ENCODE measurements at places on chromosomes 6 and 20.

DNA sequence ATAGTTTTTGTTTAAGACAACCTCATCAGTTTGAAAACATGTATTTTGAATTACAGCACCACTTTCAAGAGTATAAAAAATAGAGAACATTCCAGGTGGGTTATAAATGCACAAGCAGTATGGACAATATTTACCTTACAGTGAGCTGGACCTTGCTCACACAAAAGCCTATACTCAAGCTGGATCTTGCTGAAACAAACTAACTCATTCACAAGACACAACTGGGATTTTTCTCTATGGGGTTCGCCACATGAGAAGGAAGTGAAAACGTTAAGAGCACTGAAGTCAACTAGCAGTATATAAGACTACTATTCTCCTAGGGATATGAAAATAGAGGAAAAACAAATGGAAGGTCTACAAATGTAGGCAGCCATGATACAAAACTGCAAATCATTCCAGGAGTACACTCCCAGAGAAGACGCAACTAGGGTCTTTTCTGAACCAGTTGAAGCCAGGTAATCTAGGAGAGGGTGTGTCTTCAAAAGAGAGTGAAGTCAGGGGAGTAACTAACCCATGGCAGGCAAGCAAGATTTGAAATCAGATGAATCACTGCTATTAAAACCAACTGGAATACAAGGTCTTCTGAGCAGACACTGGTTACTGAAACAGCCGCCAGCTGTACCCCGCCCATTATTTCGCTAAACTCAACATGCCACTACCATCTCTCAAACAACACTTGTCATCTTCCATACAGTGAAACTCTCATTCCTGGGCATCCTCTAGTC is 26.5 kb downstream of the STAU1 start:
- DNase-seq, result no peak

DNA sequence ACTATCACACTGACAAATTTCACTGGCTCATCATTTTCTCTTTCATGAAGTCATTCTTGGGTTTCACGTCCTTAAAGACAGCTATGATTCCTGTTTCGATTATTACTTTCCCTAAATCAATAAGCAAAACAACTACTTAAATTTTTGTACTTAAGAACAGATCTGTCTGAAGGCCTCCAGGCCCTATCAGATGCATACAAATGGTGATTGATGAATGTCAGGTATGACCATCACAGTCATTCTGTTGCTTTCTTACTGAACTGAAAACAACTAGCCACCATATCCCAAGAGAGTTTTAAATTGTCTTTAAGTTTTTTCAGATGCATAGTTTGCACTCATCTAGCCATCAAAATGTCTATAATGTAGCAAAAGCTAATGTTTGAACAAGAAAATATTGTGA is 20.9 kb upstream of the HTR1E start:
- DNase-seq, result no peak

GRCh38 chr20:37803438-37804307 is 99.3 kb upstream of the VSTM2L start:
- DNase-seq, result no peak

GRCh38 chr6:140091895-140092294 is 717.4 kb upstream of the CITED2 start:
- DNase-seq, result no peak

DNA sequence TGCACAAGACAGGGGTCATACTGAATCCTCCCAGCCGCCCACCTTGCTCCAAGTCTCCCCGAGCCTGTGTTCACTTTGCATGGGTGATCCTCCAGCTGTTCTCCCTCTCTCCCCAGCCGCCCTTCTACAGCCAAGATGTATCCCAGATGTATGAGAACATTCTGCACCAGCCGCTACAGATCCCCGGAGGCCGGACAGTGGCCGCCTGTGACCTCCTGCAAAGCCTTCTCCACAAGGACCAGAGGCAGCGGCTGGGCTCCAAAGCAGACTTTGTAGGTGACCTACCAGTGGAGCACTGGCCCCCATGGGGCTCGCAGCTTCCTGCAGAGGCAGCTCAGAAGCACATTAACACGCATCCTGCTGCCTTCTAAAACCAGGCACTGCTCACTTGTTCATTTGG is 14.6 kb upstream of the IFT52 start:
- no peak for DNase-seq

DNA sequence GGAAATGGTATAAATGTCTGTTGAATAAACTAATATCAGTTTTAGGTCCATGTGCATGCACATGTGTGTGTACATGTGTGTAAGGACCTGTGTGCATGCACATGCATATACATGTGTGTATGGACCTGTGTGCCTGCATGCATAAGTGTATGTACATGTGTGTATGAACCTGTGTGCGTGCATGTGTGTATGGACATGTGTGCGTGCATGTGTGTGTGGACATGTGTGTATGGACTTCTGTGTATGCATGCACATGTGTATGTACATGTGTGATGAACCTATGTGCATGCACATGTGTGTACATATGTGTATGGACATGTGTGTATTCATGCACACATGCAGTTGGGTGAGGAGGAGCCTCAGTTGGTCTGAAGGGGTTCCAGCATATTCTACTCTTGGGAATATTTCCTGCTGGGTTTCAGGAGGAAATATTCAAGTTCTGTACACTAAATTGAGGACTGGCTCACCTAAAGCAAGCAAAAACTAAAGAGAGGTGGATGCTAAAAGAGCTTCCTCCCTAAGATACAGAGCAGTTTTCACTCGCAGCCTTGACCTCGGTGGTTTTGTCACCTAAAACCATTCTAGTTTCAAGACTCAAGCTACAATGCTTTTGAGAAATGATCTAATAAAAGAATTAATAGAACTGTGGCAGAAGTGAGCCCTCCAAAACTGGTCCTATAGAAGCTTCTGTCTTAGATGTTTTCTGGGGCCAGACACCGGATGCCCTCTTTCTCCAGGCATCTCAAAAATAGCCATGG is 742.8 kb downstream of the MAFB start:
- DNase-seq, result no peak

DNA sequence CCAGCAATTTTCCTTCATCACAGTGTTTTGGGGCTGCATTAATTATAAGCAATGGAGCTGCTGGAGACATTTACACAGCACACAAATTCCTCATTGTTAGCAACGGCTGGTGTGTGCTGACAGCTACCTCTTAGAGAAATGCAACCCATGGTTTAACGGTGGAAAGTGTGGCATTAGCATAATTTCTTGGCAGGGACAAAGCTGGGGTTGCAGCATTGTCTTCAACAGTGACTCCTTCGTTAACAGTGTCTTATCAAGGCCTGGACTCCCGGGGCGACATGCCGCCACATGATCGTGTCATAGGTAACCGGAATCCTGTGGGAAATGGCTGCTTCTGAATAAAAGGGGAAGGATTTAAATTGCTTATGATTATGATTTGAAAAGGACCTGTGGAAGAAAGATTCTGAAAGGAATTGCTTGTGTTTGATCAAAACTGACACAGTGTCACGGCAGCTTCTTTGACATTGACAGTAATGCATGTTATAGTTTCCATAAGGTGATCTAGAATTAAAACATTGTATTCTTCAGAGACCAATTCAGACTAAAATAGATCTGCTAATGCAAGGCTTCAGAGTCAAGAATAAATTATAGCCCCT is 128.0 kb downstream of the UST start:
- DNase-seq, result no peak

GRCh38 chr20:62791301-62792181 is 4.7 kb upstream of the MRGBP start:
- DNase-seq, result peak; percentile 87

GRCh38 chr6:131744432-131745287 is 33.8 kb upstream of the CTAGE9 start:
- DNase-seq, result no peak

DNA sequence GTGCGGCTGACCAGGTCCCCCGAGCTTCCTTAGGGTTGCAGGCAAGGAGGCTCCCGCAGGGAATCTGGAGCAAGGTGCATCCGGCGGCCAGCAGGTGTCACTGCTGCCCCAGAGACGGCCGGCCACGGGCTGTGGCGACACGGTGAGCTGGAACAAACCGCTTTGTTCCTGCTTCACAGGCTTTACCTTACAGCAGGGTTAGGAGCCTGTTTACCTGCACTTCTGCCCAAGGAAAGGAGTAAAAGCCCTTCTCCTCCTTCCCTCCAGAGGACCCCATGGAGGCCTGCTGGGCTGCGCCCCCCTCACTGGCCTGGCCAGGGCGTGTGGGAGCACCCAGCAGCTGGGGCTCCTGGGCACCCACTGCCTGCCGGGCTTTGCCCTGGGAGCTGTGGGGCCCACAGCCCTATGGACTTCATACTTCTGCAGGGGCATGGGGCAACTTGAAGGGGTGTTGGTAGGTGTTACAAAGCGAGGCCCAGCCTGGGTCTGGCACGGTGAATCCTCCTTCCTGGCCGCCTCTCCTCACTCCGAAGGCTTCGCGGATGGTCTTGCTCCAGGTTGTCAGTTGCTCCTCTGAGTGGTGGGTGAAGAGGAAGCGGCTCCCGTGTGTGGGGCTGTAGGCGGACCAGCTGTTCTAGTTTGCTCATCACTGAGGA is 88.4 kb downstream of the CDC5L start:
- DNase-seq, result peak; percentile 42

DNA sequence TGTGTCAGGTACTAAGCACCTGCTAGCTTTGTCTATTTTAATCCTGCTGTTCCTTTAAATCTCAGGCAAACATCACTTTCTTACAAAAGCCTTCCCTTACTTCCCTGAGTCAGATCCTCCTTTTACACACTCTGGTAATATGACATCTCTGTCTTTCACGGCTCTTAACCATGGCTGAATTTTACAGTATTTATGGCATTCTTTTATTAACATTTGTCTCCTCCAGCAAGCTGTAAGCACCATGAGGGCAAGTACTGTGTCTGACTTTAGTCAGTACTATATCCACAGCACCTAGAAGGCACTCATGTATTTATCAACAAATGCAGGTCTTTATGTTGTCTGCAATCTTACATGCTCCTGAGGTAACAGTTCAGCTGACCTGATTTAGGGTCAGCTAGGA is 33.7 kb upstream of the HBS1L start:
- no peak for DNase-seq

GRCh38 chr6:168162366-168162765 is 83.4 kb upstream of the FRMD1 start:
- no peak for DNase-seq

DNA sequence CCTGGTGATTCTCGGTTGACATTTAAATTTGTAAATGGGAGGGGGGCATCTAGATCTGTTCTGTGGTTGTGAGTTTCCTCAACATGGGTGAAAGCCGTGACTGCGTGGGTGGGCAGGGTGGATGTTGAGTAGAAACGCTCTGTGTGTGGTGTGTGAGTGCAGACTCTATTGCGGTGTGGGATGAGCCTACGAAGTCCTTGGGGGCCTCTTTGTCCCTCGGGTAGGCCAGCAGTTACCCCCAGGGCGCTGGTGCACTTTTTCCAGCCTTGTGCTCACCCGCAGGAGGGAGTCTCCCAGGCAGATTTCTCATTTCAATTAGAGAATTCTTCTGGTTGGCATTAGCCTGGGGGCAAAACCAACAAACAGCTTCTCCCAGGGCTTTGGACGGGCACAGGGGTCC is 10.6 kb downstream of the TOX2 start:
- DNase-seq, result no peak

- DNase-seq, result no peak
Measured at GRCh38 chr6:128067446-128068118, 166.7 kb upstream of the THEMIS start.

- DNase-seq, result no peak
Measured at GRCh38 chr6:43181621-43181941, 415 bp upstream of the CUL9 start.

GRCh38 chr6:131379948-131380347 is 193.1 kb upstream of the ARG1 start:
- DNase-seq, result no peak

DNA sequence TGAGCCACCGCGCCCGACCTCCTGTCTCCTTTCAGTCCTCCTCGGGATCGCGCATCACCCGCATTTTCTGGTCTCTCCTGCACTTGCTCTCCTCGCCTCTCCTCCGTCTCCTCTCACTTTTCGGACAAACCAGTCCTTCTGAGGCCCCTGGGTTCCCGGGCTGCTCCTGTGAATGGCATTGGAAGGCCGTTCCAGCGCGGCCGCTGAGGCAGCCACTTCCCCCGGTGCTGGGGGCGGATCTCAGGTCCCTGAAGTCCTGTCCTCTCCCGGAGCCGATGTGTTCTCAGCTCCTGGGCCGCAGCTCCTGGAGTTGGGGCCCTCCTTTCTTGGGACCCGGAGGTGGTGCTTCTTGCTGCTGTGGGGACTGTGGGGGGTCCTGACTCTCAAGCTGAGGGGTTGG is 803 bp downstream of the MICB start:
- DNase-seq, result no peak

DNA sequence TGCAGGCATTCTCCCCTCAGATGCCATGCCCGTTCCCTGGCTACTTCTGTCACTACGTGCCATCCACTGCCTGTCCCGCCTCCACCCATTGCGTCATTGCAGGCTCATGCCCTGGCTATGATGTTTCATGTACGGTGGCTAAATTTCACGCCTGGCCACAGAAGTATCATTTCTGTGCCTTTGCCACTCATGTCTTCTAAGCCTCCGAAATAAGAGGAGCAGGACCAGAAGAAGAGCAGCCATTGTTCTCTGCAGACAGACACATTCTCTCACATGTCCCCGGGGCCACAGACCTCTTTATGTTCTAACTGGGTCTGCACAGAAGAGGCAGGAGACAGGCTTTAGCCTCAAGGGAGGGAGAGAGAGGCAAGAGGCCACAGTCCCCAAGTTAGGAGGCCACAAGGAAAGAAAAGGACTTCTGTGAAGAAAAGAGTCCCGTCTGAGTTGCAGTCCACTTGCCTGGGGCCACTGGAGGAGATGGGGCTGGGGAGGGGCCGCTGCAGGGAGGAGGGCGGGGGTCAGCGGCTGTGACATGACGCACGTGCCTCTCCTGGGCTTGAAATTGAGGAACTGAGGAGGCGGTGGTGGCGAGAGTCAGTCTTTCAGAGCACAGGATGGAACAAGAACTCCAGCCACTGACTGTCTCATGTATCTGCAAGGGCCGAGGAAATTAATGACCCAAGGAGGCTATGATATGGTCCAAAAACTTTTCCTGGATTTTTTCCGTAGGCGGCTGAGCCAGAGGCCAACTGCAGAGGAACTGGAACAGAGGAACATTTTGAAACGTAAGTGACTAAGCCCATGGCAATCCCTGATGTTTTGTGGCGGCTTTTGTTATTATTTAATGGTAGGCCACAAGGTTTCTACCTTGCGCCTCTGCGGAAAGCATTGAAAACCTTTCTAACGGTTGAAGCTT is 55.9 kb downstream of the TBC1D7 start:
- DNase-seq, result no peak

- DNase-seq, result no peak
Measured at GRCh38 chr6:894274-894673, 201.3 kb upstream of the EXOC2 start.

- no peak for DNase-seq
Measured at GRCh38 chr20:57849521-57850215, 139.9 kb upstream of the PMEPA1 start.

Data from Jurkat, Clone E6-1 (cell line).